ENCODE measurements at places on chromosomes 2 and 18. TPM values are rescaled to one million over a fixed set of nuclear protein-coding genes. Genes with fewer than 3 reads are reported as not detected.

DNA sequence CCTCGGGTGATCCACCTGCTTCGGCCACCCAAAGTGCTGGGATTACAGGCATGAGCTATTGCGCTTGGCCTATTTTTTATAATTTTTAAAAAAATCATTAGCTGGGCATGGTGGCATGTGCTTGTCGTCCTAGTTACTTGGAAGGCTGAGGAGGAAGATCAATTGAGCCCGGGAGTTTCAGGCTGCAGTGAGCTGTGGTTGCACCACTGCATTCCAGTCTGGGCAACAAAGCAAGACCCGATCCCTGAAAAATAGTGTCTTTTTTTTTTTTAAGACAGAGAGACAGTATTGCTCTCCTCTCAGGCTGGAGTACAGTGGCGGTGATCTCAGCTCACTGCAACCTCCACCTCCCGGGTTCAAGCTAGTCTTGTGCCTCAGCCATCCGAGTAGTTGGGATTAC is 4.8 kb downstream of the SSB start:
- DNase-seq: no peak

GRCh38 chr2:150495993-150496627 is 8.6 kb upstream of the RND3 start:
- peak; percentile 47 for DNase-seq

DNA sequence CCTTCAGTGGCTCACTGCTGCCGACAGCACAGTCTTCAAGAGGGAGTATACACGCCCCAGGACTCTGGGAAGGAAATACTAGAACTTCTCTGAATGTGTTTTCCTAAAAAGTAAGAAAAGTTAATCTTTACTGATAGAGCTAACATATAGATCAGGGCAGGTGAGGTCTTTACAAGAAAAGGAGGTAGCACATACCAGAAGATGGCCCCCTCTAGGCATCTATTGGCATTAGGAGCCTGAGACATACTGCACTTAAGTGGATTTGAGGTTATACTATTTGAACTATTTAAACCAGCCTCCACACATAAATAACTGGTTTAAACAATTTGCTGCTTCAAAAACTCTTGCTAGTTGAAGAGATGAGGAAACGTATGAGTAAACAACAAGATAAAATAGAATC is 406.1 kb downstream of the SETBP1 start:
- no peak for DNase-seq

AGXT gene
- total RNA-seq: not detected

DNA sequence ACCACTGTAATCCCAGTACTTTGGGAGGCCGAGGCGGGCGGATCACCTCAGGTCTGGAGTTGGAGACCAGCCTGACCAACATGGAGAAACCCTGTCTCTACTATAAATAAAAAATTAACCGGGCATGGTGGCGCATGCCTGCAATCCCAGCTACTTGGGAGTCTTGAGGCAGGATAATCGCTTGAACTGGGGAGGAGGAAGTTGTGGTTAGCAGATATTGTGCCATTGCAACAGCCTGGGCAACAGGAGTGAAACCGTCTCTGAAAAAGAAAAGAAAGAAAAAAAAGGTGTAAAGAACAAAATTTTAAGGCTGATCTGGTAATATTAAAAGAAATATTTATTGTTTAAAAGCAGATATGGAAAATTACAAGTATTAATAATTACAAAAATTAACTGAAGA is 29.7 kb downstream of the ZNF804A start:
- no peak for DNase-seq

NT5C1B gene
- total RNA-seq: not detected

UNC80 gene
- total RNA-seq: not detected

All from endothelial cell of umbilical vein (primary cell).